Naive B cell (primary cell): ENCODE measurements at places on chromosomes 7 and 10.

- DNase-seq: no peak
Observed at GRCh38 chr7:149642589-149642988, 130.8 kb downstream of the ZNF467 start.

DNA sequence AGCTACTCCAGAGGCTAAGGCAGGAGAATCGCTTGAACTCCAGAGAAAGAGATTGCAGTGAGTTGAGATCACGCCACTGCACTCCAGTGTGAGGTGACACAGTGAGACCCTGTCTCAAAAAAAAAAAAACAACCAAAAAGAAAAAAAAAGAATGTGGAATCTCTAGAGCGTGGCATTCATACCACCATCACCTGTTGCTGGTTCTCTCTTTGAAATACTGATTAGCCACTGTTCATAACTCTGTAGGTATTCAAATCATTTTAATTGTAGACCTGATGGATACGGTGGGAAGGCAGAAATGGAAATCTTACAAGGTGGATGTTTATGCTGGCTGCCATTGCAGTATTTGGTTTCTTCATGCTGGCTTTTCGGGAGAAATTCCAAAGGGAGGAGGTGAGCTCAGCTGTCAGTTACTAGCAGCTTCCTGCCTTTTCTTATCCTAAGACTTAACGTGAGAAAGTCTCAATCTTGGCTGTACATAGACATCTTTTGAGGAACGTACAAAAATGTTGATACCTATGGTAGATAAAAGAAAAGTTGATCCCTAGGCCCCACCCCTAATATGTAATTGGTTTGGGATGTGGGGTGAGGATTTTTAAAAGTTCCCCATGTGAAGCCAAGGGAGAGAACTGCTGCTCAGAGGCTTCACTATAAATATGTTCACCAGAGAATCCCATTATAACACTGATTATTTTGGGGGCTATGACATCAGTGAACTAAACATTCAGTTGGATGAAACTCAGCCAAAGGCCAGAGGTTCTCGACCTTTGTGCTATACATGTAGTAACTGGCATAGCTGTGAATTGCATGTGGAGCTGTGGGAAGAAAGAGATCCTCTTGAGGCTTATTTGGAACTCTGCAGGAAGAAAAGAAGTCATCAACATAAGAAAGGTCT lies 26.9 kb upstream of the MKLN1 start:
- no peak for DNase-seq

GRCh38 chr10:130994845-130995244 lies 316.7 kb downstream of the TCERG1L start:
- DNase-seq: no peak

- no peak for DNase-seq
Observed at GRCh38 chr7:134509010-134509409, 18.4 kb upstream of the AKR1B10 start.

- no peak for DNase-seq
Observed at GRCh38 chr10:98246911-98247805, 20.8 kb downstream of the LOXL4 start.

GRCh38 chr7:264541-265191 lies 25.3 kb upstream of the FOXL3 start:
- DNase-seq: no peak

DNA sequence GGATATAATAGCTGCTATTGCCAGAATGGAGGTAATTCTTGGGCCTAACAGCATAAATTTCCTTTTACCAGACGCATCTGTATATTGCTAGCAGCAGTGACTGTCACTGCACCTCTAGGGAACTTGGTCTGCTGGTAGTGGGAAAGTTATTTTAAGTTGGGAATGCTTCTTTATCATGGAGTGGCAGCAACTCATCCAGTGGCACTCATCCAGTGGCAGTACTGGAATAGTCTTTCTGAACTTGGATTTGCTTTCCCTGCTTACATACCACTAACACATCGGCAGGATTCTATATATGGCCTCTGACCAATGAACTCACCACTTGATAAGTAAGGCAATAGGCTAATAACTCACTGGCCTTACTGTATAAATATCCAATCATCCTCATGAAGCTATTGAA lies 22.0 kb upstream of the ICA1 start:
- no peak for DNase-seq

GRCh38 chr10:114313866-114314265 lies 74.8 kb downstream of the VWA2 start:
- no peak for DNase-seq

DNA sequence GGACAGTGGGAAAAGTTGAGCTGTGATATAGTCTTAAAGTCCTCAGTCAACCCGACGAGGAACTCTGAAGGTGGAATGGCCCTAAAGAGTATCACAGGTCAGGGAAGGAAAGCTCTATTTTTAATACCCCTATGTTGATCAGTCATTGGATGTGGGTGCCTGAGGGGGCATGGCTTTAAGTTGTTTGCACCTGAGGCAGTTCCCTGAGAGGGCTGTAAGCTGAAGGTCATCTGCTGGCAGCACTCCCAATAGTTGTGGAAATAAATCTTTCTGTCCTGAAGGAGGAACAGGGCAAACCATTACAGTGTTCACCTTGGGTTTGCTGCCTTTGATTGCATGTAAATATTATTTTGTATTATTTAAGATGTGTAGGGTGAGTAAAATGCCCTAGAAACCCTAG lies 17.8 kb upstream of the C1GALT1 start:
- no peak for DNase-seq

DNA sequence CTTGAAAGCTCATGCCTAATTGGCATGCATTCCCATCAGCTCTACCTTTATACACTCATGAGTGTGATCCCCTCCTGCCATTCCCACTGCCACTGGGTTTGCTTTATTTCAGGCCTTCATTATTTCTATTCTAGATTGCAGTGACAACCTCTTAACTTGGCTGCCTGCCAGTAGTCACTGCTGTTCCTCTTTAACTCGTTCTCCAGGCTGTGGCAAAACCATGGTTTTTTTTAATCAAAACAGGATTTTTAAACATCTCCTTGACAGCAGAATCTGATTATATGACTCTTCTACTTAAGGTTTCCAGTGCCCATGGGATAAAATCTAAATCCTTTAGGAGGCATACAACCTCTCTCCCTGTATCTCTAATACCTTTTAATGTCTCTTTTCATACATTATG lies 223.7 kb upstream of the PCDH15 start:
- no peak for DNase-seq
